Occipital lobe (tissue), 3 donors: ENCODE measurements at places on chromosomes 7 and 10.

DNA sequence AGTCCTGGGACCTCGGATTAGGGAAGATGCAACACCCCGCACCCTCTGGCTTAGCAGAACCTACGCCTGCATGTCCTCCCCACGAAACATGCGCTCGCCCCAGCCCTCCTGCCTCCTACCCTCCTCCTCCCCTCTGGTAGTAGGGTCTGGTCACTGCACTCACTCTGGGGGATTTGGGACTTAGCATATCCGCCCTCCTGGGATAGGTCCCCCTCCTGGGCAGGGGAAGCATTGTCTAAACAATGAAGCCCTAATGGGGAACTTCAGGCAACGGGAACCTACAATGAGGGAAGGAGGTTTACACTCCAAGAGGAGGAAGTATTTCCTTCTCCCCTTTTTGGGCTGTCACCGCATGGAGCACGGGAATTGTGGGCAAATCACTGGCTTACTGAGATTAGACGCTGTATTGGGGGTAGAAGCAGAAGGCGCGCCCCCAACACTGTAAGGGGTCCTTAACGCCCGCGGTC is 892 bp downstream of the CRHR2 start:
- DNase-seq = no peak

DNA sequence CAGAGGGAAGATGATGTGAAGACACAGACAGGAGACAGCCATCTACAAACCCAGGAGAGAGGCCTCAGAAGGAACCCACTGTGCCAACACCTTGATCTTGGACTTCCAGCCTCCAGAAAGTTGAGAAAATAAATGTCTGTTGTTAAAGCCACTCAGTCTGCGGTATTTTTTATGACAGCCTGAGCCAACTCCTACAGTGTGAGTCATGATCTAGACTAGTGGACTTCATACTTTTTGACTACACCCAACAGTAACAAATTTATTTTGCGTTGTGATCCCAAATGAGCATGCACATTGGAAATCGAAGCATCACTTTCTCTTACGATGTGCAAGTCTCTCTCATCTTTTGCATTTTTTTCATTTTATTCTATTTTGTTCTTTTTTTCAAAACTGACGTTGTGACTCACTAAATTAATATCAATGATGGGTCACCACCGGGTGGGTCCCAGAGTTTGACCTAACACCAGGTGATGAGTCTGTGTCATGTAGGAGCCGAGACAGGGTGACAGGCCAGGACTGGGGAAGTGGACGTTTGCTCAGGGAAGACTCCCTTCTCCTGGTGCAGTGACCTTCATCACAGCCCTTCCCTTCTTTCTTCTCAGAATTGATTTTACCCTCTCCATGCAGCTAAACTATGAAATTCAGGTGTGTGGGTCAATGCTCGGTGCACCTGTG is 28.9 kb downstream of the PHYH start:
- no peak for DNase-seq

DNA sequence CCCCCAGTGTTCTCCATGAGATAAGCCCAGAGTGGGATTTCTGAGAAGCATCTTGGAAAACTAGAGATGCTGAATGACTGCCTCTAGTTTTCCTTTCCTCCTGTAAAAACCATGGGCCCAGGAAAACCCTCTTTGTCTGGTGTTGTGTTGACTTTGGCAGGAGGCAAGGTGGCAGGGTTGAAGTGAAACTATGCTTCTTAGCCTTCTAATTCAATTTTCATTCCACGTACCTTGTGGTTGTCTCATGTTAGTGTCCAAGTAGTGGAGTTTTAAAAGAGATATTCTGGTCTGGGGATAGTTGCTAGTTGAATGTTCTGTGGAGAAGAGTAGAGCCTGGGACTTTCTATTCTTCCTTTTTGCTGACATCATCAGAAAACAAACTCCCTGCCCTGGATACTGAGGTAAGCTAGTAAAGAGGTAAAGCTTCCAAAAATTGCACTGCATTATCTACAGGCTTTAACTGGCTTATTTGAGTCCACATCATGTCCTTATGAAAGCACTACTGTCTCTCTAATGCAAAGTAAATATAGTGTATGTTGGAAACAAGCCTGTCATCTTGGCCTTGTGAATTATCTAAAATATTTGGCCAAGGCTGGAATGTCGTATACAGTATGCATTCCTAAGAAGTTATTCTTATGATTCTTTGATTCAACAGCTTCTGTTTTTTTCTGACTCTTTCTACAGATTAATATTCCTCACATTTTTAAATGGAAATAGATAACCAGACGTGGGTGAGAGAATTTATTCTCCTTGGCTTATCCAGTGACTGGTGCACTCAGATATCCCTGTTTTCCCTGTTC is at the start of gene OR2F2:
TSS of gene OR2F2 (plus strand) at position 708 of the 800 bp plus-strand sequence. CDS start at position 708, 0 bp downstream.
- DNase-seq = no peak

GRCh38 chr7:97731736-97732564 is at the start of gene TAC1:
TAC1 (plus strand) TSS chr7:97732086; CDS start chr7:97732613, 527 bp downstream.
- no peak for DNase-seq

DNA sequence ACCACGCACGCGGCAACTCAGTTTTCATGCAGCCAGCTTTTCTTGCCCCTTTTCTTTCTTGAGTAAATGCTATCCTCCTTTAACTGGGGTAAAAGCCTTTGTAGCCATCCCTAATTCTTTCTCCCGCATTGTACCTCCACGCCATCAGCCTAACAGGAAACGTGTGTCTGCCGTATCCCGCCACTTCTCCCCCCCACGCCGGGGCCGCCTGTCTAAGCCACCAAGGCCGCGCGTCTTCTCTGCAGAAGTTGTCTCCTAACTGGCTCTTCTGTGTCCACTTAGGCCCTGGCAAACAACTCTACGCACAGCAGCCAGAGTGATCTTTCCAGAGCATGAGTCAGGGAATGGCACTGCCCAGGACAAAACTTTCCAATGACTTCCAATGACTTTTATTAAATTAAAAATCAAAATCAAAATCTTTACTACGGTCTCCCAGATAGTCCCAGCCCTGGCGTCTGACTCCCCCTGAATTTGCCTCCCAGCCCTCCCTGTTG is 74.6 kb downstream of the XRCC2 start:
- no peak for DNase-seq

DNA sequence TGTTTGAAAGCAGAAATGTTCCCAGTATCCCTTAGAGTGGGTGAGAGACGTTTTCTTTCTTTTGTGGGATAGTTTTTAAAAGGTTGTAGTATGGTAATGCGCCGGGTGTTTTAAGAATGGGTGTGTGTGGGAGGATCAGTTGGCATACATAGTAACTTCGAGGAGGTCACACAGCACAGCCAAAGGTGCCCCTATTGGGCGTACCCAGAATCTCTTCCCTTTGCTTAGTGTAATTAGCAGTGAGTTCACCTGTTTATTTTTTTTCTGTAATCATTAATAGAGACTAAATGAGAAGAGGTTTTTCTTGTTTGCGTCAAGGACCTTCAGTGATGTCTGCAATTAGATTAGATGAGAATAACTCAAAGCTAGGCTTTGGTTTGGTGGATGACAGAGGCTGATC is 1.5 kb downstream of the PLEKHA8 start:
- no peak for DNase-seq

- no peak for DNase-seq
Observed at GRCh38 chr10:49242604-49243003, 54.4 kb upstream of the TMEM273 start.
